ENCODE measurements at places on chromosomes 1 and 21.

DNA sequence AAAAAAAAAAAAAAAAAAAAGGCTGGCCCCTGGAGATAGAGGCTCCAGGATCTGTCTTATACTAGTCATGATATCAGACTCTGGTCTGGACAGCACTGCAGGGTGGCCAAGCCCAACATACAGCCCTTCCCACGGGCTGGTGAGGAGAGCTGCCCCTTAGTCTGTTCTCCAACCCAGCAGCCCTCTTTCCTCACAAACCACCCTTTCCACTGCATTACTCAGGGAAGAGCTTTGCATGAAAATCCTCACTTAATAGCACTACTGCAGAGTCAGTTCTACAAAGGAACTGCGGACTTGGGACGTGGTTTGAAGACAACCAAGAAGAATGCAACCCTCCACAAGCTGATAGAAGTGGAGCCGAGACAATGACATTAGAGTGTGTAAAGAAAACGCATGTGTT lies 5.7 kb downstream of the BCAR3 start:
- no peak for DNase-seq

- no peak for DNase-seq
These were observed 2.3 kb upstream of the MOB3C start for GRCh38 chr1:46618754-46619415.

DNA sequence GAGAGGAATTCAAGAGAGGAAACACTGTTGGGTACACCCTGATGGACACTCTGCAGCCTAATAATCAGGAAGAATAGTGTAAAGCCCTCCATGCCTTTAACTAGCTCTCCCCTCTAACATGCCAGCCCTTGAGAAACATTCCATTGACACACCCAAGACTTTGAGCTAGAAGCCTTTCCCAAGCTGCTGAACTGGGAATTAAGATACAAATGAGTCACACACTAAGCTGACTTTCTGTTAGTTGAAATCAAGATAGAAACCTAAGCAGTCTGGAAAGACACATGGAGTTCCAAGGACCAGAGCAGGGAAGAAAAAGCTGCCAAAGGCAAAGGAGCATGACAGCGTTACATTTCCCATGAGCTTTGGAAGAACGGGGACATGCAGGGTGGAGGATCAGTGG lies 380.8 kb downstream of the NPHP4 start:
- DNase-seq = no peak

DNA sequence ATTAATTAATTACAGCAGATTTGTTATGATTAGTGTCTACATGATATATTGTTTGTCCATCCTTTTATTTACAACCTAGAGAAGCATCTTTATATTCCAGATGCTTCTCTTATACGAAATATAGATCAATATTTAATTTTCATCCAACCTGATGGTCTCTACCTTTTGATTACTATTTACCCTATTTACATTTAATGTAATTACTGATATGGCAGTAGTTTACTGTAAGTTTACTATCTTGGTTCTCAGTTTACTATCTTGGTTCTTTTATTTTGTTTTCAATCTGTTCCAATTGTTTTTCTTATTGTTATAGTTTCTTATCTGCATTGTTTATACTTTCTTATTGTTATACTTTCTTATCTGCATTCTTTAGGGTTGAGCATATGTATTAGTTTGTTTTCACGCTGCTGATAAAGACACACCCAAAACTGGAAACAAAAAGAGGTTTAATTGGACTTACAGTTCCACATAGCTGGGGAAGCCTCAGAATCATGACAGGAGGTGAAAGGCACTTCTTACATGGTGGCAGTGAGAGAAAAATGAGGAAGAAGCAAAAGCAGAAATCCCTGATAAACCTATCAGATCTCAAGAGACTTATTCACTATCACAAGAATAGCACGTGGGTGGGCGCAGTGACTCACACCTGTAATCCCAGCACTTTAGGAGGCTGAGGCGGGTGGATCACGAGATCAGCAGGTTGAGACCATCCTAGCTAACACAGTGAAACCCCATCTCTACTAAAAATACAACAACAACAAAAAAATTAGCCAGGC lies 28.9 kb downstream of the FAF1 start:
- no peak for DNase-seq

GRCh38 chr1:248757784-248758195 lies 2.2 kb upstream of the LYPD8 start:
- no peak for DNase-seq

GRCh38 chr21:28112511-28112910 lies 880.2 kb downstream of the LTN1 start:
- no peak for DNase-seq

GRCh38 chr1:28740118-28740517 lies 3.4 kb downstream of the YTHDF2 start:
- DNase-seq = no peak

GRCh38 chr1:109821831-109822745 lies 58.4 kb upstream of the EPS8L3 start:
- no peak for DNase-seq

GRCh38 chr1:201785291-201785690 lies 43.7 kb upstream of the IPO9 start:
- no peak for DNase-seq

- no peak for DNase-seq
These were observed 48.9 kb downstream of the NME7 start for GRCh38 chr1:169318536-169319244.

- no peak for DNase-seq
These were observed 62.8 kb downstream of the NRIP1 start for GRCh38 chr21:15001857-15002606.

GRCh38 chr1:37741662-37742061 lies 23.3 kb downstream of the EPHA10 start:
- no peak for DNase-seq

DNA sequence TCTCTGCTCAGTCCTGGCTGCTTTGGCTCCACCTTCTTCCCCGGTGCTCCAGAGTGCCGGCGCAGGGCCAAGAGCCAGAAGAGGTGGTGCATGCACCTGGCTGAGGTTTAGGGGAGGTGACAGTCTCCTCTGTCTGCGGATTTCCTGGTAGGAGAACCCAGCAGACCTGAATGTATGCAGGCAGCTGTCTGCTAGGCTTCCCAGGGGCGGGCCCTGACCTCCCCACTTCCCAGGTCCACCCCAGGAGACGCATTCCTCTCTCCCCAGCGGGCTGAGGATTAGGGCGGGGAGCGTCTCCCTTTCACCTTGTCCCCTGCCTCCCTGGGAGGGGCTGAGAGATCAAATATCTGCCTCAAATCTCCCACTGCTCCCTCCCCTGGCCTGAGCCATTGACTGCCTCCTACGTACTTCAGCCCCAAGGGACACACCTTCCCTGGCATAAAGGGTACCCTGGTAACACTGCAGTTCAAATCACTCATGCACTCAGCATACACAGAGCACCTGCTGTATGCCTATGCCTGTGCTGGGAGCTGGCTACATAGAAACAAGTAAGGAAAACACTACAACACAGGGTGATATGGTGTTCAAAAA lies 27.5 kb downstream of the DMBX1 start:
- DNase-seq = no peak

DNA sequence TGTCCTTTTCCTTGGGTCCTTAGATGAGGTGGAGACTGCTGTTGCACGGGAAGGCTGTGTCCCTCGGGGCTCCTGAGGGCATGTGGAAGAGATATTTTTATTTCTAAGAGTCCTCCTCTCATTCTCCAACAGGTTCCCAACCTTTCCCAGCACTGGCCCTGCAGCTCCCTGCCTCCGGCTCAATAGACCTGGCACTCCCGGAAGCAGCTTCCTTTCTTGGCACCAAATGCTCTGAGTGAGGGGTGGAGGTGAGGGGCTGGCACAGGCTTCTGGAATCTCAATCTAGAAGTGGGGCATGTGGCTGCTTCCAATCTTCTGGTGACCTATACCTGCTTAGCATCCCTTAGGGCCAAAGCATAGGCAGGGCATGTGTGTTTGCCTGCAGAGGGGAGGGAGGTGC lies 4.5 kb downstream of the ETV3L start:
- DNase-seq = no peak

- no peak for DNase-seq
These were observed 45.1 kb downstream of the PDPN start for GRCh38 chr1:13628711-13629110.

DNA sequence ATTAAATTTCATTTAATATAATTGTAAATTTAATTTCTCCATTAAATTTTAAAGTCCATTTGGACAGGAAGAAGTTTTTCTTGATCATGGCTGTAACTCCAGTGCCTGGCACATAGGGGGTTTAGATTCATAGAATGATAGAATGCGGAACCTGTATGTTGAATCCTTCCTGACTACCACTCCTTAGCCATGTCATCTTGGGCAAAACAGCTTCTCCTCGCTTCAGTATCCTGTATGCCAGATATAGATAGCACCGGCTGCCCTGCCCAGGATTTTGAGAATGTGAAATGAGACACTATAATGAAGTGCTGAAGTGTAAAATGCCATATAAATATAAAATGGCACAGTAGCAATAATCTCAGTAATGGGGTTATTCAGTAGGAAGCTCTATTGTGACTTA lies 6.4 kb downstream of the DYRK1A start:
- DNase-seq = no peak

DNA sequence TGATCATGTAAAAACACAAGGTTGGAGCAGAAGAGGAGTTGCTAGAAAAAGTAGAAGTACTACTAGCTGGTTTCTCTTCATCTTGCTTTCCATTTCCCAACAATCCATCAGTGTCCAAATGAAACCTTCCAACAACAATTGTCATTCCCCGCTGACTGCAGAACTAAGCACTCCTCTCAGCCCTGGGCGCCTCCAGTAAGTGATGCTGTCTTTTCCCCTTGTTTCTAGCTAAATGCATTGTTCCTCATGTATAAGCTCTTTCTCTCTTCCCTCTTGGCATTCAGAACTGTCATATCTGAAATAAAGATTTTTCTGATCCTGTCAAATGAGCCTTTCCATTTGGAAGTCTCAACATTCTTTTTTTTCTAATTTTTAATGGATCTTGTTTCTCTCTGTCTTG lies 68.7 kb downstream of the FCRL5 start:
- no peak for DNase-seq

DNA sequence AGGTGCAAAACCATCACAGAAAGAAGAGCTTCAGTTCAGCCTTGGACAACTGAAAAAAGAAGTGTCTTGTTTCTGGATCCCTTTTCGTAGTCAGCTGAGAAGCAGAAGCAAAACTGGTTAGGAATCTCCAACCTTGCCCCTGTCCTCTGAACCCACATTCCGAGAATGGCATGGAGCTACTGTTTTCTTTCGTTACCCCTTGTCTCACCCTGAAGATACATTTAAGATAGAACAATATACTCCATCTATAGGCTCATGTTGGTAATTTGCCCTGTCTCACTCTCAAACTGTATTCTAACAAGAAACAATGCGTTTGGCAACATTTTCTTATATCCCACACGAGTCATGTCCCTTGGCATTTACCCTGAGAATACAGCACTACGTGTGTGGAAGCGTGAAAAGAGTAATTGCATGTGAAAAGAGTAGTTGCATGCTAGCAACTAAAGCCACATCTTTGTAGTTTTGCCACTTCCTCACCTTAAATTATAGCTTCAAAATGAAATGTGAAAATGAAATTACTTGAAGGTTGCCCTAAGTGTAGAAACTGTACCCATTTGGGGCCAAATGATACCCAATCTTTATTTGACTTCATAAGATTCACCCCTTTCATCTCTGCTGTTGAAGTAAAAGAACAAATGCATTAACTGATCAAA lies 5.3 kb downstream of the SLAMF7 start:
- no peak for DNase-seq

GRCh38 chr1:231107600-231108326 lies 54.1 kb upstream of the TRIM67 start:
- DNase-seq = no peak

- peak; percentile 62 for DNase-seq
These were observed 11.4 kb downstream of the FAM229A start for GRCh38 chr1:32350785-32351398.

DNA sequence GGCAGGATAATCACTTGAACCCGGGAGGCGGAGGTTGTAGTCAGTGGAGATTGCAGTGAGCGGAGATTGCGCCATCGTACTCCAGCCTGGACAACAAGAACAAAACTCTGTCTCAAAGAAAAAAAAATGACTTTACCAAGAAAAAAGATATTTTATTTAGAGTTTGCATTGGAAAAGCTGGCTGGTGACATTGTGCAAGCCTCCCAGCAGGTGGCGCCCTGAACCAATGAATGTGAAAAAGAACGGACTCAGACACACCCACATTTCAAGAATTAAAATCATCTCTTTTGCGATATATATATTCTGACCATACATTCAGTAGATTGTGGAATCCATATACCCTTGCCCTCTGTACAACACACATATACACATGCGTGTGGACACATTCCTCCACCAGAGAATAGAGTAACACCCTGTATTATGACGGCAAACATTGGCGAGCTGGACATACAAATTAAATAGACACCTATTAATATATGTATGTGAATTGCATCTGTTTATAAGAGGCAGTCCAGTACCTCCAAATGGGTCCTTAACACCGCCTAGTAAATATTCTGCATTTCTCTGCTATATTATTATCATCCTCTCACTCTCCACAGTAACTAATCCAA lies 39.0 kb upstream of the CADM3 start:
- peak; percentile 44 for DNase-seq

DNA sequence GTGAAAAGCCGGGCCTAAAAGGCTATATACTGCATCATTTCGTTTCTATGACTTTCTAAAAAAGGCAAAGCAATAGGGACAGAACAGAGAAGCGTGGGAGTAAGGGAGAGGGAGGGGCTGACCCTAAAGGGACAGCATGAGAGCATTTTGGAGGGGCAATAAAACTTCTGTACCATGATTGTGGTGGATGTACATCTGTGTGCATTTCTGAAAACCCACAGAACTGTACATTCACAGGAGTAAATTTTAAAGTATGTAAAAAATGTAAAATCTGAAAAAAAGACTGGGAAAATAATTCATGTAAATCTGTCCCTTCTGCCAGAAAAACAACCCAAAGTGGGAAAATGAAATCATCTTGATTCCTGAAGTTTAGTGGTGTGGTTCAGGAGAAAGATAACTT lies 235.4 kb downstream of the CENPF start:
- no peak for DNase-seq

DNA sequence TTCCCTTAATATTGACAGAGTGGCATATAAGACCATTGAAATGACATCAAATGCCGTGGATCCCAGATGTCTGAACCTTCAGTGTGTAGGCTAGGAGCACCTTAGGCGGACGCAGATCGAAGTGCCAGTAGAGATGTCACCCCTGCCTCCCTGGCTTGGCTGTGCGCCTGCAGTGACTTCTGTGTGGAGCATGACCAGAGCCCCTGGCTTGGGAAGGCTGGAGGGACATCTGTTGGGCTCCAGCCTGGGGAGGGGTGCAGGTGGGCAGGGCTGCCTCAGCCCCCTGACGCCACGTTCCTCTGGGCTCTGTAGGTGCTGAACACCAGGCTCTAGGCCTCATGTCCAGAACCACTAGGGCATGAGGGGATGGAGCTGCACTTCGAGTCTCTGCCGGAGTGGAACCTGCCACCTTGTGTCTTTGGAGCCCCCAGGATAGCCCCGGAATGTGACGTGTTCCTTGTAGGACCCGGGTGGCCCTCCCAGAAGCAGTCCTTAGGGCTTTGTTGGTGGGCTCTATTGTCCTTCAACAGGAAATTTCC lies 103.8 kb downstream of the ADARB1 start:
- no peak for DNase-seq

GRCh38 chr1:24751833-24752232 lies 6.6 kb downstream of the CLIC4 start:
- no peak for DNase-seq

GRCh38 chr1:91011726-91012125 lies 10.1 kb downstream of the ZNF644 start:
- no peak for DNase-seq
